ENCODE measurements at places on chromosomes 12 and 14.

GRCh38 chr14:104544362-104544961, 35.1 kb upstream of the C14orf180 start:
- DNase-seq: peak; percentile 9

DNA sequence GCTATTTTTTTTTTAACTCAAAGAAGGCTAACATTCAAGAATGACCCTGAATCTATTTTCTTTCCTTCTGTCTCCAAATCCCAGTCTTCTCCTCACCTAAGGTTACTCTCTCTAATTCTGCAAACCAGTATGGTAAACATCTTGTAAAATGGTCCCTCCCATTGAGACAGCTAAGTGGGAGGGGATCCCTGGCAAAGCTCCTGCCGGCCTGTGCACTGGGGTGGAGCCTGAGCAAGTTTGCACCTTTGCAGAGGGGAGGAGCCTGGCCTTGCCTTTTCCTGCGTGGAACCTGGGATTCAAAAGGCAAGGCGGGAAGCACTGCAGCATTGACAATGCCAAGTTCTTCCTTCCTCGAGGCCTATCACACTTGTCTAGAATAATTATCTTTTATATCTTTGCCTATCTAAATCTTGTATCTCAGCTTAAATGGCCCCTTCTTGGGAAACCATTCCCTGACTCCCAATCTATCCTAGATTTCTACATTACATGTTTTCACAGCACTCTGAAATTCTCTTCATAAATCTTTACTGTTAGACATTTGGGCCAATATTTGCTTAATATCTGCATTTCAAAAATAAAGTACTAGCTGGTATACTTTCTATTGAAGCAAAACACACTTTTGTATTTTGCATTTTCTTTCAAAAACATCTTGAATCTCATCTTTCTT, 83.0 kb downstream of the EPS8 start:
- DNase-seq: no peak

DNA sequence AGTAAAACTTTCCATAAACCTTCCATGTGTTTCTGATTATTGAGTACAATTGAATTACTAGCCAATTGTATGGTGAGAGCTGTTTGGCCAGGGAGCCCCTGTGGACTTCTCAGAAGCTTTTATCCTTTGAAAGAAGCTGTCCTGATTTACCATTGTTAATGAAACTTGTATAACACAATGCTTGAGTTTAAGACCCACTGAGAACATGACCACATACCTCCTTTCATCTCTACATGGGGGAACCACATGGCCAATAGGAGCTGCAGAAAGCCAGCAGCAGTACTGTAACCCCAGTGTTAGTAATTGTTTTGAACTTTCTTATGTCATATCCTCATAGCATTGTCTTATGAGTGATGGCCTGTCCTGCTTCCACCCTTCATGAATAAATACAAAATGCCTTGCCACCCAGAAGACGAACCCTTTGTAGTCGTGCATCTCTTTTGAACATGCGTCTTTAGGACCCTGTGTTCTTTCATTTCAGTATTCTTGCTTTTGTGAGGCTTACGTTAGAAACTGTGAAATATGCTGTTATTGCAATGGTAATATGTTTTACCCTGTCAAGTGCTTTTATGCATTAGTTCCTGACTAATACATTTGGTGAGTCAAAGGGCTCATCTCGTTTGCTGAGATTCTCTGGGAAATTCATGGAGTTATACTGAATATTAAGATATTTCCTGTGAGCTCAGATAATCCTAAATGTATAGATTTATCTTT, 815.7 kb downstream of the NRXN3 start:
- no peak for DNase-seq

DNA sequence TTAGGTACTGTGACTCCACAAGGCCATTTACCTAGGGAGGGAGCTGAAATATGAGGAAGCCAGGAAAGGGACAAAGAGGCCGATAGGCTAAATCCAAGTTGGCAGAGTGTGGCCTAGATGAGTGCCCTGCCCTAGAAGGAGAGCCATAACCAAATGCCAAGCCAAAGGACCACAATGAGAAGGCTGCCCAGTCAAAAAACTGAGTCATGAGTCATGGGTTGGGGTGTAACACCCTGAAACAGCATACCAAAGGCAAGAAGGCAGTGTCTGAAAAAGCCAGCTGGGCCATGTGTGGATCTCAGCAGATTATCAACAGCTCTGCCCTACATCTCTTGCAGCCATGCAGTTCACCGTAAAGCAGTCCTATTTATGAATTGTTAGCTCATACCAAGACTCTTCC, 171.7 kb downstream of the PHLDA1 start:
- DNase-seq: no peak

DNA sequence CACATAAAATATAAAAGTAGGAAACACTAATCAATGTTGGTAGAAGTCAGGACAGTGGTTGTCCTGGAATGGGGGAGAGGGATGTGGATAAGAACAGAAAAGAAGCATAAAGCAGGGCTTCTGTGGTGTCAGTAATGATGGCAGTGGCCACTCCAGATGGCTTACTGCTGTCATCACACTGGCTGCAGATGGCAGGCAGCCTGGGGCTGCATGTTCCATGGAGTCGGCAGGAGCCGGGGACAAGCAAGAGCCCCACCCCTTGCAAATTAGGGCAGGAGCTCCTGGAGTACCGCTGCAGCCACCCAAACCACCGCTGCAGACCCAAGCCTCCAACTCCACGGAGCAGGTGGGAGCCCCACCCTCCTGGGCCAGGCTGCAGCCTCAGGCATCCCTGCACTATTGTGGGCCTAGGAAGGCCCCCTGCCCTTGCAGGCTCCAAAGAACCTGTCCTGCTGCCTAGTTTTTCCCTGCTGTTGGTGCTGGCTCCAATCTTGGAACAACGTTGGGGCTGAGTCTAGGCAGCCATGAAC, 28.8 kb upstream of the SLC5A8 start:
- no peak for DNase-seq

DNA sequence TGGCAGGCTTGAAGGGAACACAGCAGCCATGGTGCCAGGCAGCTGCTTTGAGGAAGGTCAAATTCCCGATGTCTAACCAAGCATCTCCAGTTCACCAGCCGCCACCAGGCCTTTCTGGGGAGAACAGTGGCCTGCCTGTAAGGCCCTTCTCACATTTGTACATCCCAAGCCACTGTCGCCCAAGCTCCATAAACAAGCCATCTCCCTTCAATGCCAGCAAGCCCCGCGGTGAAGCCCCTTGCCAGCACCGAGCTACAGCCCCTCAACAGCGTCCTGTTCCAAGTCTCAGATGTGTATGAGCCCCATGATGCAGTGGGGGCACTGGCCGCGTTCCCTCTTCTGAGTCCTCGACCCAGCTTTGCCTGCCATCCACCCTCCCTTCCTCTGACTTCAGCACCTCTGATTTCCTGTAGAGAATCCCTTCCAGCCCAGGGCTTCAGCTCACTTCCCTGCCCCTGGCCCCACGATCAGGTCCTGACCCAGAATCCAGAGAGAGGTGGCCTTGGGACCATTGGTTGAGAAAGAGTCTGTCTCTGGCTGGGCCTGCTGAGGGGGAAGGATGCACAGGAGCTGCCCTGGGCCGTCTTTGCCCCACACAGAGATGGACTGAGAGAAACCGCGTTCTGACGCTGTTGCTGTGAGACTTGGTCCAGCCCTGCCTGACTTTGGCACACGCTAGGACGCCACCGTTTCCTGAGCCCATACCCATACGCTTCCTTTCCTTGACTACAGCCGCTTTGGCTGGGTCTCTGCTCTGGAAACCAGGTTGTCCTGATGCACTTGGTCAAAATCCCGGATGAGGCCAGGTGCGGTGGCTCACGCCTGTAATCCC, 1.9 kb upstream of the MMP17 start:
- no peak for DNase-seq

GRCh38 chr12:20777420-20777819, 33.1 kb upstream of the SLCO1B3 start:
- DNase-seq: no peak

DNA sequence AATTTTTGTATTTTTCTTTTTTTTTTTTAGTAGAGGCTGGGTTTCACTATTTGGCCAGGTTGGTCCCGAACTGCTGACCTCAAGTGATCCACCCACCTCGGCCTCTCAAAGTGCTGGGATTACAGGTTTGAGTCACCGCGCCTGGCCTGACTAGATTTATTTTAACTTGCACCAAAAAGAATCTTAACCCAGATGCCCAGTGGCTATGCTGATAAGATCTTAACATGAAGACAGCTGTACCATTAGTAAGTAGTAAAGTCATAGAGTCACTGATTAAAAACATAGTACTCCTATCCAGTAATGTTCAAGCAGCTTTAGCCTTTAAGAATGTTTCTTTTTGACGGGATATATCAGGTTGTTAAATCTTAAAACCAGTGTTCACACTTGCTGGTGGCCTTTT, 1061.8 kb upstream of the FLRT2 start:
- DNase-seq: no peak

GRCh38 chr14:82055515-82056115, 522.0 kb upstream of the SEL1L start:
- peak; percentile 6 for DNase-seq

DNA sequence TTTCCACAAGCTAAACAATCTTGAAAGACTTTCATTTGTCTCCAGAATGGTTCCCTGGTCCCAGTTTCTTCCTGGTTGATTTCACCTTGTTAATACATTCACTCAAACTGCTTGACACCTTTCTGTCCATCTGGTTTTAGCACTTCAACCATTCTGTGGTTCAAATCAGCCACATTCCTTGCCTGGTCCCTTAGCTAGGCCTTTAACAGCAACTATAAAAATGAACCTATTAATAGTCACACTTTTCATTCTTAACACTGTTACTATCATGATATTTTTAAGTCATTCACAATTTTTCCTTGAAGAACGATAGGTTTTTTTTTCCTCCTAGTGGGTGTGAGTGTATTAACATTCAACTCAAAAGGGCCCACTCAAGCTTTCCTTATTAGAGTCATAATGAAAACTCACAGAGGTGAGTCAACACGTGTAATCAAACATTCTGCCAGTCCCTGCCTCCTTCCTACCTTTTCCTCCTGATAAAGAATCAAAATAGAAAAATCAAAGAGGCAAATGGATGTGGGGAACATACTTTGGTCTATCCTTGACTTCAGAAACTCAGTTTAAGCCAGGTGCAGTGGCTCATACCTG, 34.4 kb upstream of the CCNT1 start:
- DNase-seq: no peak

DNA sequence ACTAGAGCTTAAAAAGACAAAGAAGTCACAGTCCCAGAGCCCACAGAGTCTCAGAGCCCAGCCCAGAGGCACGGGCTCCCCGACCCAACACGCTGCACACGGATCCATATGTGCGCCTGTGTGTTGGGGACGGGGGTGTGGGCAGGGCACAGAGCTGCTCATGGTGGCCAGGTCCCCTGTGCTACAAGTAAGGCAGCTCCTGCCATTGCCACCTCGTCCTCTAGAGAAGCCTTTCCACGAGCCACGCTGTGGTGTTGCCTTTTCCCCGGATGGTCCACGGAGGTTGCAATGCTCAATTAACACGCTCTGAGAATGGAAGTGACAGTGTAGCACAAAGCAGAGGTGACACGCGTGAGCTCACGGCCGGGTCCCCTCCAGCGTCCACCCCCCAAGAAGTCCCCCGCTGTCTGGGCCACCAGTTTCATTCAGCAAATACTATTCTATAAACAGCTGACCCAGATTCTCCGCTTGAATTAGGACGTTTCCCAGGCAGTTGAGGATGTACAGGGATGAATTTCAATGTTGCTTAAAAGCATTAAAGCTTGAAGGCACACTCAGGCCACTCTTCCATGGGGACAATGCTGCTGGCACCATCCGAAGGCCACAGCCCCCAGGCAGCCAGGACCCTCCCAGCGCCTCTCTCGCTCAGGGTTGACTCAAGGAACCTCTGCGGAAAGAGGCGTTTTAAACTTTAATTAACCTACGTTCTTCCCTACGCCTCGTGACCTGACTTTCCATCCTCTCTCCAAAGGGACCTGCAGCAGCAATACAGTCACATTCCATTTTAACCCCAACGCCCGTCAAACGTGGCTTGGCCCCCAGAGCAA, 22.7 kb upstream of the EIF5 start:
- DNase-seq: no peak

DNA sequence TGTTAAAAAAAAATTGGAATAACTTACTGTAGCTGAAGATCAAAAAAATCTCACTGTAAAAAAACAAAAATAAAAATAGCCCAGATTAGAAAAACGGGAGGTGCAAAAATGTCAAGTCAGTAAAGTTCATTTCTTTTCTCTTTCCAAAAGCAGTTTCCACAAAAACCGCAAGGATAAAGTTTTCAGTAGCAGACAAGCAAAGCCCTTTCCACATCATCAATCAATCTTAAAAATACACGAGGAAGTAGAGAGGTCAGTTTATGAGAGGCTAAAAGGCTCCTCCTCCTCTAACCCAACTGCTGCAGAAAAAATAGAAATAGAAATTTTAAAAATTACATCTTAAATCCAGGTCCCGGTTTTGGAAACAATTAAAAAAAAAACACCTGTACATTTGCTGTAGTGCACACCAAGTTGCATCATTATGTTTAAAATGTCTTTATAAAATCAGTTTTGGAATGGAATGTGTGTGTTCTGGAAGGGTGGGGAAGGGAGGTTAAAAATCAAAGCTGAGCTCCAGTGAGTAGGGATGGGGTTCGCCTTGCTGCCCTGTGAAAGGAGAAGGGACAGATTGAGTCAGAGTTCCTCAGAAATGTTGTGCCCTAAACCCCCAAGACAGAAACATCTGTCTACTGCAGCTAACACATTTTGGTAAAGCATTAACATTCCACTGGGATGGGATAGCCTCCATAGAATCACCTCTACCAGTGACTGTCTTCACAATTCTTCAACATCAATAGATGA, 5.8 kb downstream of the HNRNPC start:
- no peak for DNase-seq

GRCh38 chr14:63563370-63564026, 20.3 kb upstream of the PPP2R5E start:
- DNase-seq: no peak

GRCh38 chr14:105460116-105460515, 14.5 kb upstream of the CRIP2 start:
- no peak for DNase-seq

GRCh38 chr14:105258846-105259245, 10.5 kb downstream of the BTBD6 start:
- DNase-seq: no peak

GRCh38 chr14:21846227-21846885, 172.7 kb upstream of the OR4E1 start:
- DNase-seq: peak; percentile 28

- DNase-seq: no peak
Observed at GRCh38 chr12:69471667-69472385, 1.6 kb downstream of the FRS2 start.

- no peak for DNase-seq
Observed at GRCh38 chr12:110185626-110186025, 61.5 kb downstream of the IFT81 start.

GRCh38 chr12:46358791-46359666, 13.5 kb downstream of the SLC38A2 start:
- DNase-seq: no peak

GRCh38 chr12:94536040-94536965, 76.6 kb upstream of the CEP83 start:
- DNase-seq: no peak

All from GM10248 (cell line).